ENCODE measurements at places on chromosomes 6 and 20. TPM values are rescaled to one million over a fixed set of nuclear protein-coding genes. Genes with fewer than 3 reads are reported as not detected.

- no peak for DNase-seq
These were observed 57.0 kb downstream of the TAF4 start for GRCh38 chr20:62008643-62009183.

- DNase-seq: no peak
These were observed 93.2 kb upstream of the MAN1A1 start for GRCh38 chr6:119442776-119443184.

DNA sequence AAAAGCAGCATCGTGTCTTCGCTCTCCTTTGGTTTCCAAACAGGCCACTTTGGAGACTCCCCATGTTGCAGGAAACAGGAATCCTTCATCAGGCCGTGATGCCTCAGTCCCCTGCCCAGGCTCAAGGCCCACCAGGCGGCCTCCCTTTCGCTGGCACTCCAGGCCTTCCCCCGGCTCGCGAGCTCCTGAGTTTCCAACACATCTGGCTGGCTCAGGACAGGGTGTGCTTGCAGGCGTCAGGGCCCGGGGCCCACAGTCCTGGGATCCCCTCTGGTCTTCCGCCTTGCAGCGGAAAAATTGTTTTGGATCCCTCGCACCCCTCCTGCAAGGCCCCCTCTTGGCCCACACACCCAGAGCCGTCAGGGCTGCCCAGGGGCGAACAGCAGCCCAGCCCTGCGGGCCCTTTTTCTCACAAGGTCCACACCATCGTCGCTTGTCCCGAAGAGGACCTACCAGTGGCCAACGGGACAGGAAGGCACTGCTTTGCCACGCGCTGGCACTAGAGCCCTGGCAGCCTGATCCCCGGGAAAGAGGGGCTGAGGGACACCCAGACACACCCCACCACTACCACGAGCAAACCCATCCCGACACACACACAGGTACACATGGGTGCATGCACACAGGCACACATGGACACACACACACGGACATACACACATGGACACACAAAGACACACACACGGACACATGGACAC is 1930.9 kb upstream of the DEFB115 start:
- no peak for DNase-seq

GRCh38 chr6:129767776-129768485 is 58.0 kb upstream of the ARHGAP18 start:
- DNase-seq: no peak

DNA sequence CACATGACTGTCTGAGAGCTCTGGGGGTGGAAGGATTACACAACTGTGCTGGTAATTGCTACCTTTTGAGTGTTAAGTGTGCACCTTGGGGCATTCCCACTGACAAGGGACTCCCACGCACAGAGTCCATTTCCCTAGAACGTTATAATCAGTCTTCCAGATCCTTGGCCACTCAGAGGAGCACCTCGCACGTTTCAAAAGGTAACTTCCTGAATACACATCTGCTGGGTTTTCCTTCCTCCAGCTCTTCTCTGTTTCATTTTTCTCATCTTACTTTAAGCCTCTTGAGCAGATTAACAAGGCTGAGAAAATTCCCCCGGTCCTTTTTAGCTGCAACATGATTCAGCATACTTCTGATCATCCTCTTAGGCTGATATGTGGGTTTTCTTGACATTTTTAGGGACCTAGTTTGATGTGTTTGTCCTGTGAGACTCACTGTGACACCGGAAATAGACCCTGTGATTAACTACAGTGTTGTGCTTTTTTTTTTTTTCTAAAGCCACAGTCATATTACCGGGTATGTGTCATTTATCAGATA is 98.4 kb upstream of the DUSP22 start:
- no peak for DNase-seq

GRCh38 chr20:33209789-33210188 is 7.4 kb upstream of the BPIFA3 start:
- no peak for DNase-seq

GRCh38 chr6:21771626-21772320 is 178.2 kb downstream of the SOX4 start:
- DNase-seq: no peak

Gene NKX2-2
- total RNA-seq: not detected

Gene CALHM5
- 0.12 TPM for total RNA-seq
